ENCODE measurements at places on chromosomes 3 and 15.
A peak's percentile ranks its signal among the peaks of the same experiment; 100 is the strongest.

GRCh38 chr15:40340038-40340739 lies 550 bp downstream of the CCDC9B start:
- DNase-seq, result no peak

DNA sequence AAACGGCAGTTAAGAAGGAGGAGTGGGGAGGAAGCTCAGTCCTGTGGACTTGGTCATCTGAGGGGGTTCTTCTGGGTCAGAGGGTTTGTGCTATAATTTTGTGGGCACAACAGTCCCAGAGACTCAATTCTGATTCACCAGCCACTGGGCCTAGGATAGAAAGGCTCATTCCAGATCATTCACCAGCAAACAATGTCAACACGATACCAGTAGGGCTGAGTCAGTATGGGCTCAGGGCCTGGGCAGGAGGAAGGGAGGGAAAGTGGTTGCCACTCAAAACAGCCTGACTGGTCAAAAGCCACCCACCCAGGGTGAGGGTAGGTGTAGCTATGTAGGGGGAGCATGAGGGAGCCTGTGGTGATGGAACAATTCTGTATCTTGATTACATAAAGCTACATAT lies 86.9 kb upstream of the MEX3B start:
- peak; percentile 65 for DNase-seq

GRCh38 chr3:189349772-189350171 lies 178.0 kb downstream of the TPRG1 start:
- no peak for DNase-seq

- DNase-seq, result no peak
Measured at GRCh38 chr15:31256378-31257265, 70.0 kb upstream of the KLF13 start.

GRCh38 chr3:161576714-161577510 lies 80.3 kb downstream of the OTOL1 start:
- DNase-seq, result no peak

- no peak for DNase-seq
Measured at GRCh38 chr15:31089368-31090047, 12.0 kb downstream of the TRPM1 start.

DNA sequence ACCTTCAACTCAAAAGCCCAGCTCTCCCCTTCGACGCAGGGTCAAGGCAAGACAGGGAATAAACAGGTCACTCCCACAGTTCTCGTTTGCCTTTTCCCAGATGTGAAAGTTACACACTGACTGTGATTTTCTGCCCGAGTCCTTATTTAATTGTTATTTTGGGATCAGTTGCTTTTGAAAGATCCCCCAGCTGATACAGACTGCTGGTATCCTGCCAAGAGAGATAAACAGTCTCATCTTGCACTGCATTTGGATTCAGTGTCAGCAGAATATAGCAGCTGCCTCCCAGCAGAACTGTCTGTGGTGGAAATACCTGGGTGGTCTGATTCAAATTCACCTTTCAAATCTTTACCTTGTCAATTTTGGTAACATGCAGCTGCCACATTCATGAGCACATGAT lies 56.0 kb upstream of the FAM3D start:
- DNase-seq, result no peak

DNA sequence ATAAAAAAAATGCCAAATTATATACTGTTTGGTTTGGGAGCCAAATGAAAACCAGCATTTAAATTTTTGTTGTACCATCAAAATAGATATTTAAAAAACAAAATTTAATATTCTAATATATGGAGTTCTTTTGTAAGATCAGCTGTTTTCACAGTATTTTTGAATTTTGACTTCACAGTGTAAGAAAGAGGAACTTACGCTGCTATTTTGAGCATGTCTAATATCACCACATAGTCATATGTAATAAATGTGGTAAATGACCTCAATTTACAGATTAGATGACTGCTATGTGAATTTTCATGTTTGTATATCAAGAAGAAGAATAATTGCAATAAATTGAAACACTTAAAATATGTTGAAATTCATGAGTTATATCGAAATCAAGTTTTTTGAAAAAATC lies 189.6 kb downstream of the ARRDC4 start:
- no peak for DNase-seq

DNA sequence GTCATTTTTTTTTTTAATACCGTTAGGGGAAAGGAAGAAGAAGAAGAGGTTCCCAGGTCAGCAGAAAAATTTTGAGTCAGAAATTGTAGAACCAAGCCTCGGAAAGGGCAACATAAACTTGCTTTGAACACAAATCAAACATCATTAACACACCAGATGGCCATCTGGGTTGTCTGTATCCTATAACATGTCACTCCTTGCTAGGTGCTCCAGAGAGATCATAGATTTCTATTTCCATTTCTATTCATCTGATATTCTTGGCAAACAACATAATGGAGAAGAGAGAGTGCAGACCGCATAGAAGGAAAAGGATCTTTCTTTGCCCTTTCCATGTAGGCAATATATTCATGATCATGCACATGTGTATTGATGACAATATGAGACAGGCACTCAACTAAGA lies 129.5 kb upstream of the STT3B start:
- no peak for DNase-seq

DNA sequence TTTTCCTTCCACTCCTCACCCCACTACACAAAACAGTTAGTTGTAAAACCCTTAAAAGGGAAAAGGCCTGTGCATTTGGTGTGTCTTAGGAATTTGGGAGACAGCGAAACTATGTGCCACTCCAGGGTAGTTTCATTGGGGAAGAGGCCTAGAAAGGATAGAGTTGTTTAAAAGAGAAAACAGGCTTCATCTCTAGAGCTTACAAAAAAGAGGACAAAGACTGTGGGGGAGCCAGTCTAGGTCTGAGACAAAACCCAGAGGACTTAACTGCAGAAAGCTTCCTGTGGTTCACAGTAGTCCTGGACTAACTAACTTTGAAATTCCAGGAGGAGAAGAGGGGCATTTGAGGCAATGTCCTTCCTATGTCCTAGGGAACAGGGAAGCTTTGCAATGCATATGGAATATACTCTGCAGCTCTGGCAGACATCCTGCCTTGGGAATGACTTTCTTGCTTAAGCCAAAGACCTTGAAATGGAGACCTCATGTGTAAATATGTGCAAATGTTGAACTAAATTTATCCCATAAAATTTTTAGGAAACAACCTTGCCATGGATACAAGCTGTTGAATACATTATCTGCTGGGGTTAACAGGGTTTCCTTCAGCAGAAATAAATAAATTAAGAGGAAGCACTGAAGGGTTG lies 159.4 kb downstream of the LSAMP start:
- DNase-seq, result no peak

All from AG04450 (cell line).